Stimulated activated CD8-positive, alpha-beta memory T cell treated with anti-CD3 and anti-CD28 coated beads, Interleukin-2, amount 100 ng/mL, for 1 hour (primary cell): ENCODE measurements at places on chromosomes 5 and 9.

- no peak for DNase-seq
Observed at GRCh38 chr9:36940500-36940853, 93.6 kb downstream of the PAX5 start.

- no peak for DNase-seq
Observed at GRCh38 chr5:137192293-137192743, 306.8 kb downstream of the SPOCK1 start.

DNA sequence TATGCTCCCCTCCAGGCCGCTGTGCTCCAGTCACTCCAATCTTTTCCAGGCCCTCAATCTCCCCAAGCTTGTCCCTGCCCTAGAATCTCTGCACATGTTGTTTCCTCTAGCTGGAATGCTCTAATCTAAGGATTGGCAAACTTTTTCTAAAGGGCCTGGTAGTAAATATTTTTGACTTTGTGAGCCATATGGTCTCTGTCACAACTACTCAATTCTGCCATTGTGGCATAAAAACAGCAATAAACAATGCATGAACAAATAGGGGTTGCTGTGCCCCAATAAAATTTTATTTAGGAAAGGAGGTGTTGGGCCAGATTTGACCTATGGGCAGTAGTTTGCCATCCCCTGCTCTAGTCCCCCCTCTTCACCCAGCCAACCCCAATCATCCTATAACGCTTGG is 150.5 kb upstream of the LRRTM2 start:
- no peak for DNase-seq

DNA sequence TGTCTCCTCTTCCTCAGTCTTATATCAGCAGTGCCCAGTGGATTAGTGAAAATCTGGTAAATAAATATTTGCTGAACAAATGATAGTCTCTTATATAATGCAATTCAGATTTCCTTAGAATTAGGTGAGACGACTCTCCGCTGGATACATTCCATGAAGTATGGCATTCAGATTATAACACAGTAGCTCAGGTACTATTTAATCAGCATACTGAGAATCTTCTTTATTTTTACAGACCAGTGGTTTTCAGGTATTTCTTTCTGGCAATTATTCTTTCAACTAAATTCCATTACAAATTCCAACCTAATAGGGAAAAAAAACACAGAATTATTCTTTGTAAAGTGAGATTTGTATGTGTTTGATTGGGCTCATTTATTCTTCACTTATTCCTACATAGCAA is 435.5 kb downstream of the TAF11L14 start:
- no peak for DNase-seq

- no peak for DNase-seq
Observed at GRCh38 chr9:128805661-128806060, 12.6 kb upstream of the ENDOG start.

GRCh38 chr5:76720988-76721569 is 5.2 kb downstream of the F2R start:
- DNase-seq, result no peak

DNA sequence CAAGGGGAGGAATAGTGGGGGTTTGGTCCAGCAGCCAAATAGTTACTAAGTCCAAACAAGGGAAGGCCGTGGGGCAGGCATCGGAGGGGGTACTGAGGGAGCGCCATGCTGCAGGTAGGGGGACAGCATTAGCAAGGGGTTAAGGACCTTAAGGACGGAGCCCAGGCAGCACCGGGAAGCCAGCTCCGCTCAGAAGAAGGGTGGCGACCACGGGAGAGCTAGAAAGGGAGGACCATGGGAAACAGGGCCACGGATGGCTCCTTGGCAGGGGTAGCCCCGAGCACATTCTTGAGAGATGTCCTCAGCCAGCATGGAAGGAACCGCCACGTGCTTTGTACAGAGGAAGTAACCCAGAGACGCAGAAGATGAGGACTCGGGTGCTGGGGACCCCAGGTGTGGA is 76.2 kb upstream of the STXBP1 start:
- DNase-seq, result no peak

GRCh38 chr9:74304598-74304997 is 192.5 kb upstream of the RORB start:
- no peak for DNase-seq

- no peak for DNase-seq
Observed at GRCh38 chr5:116532762-116533525, 41.7 kb downstream of the SEMA6A start.

- no peak for DNase-seq
Observed at GRCh38 chr5:102700916-102701315, 54.2 kb upstream of the PAM start.

GRCh38 chr9:134626069-134626423 is 15.6 kb upstream of the COL5A1 start:
- DNase-seq, result no peak

DNA sequence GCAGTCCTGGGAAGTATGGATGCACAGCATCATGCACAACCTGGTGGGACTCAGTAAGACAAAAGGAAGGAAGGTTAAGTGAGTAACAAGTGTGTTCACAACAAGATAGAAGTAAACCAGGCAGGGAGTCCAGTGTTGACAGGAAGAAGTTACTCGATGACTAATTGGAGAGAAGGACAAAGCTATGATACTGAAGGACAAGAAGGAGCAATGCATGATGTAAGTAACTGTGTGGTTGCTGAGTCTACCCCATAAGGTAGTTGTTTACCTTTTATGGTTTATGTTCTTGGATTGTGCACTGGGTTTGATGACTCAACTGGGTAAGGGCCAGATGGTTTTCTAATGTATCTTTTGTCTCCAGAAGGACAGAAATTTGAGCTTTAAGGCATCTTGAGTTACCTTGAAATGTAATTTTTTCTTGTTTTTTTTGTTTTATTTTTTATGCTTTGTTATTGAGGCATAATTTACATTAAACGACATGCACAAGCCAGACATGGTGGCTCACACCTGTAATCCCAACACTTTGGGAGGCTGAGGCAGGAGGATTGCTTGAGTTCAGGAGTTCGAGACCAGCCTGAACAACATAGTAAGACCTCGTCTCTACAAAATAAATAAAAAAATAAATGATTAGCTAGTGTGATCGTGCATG is 89.2 kb upstream of the CAST start:
- no peak for DNase-seq

DNA sequence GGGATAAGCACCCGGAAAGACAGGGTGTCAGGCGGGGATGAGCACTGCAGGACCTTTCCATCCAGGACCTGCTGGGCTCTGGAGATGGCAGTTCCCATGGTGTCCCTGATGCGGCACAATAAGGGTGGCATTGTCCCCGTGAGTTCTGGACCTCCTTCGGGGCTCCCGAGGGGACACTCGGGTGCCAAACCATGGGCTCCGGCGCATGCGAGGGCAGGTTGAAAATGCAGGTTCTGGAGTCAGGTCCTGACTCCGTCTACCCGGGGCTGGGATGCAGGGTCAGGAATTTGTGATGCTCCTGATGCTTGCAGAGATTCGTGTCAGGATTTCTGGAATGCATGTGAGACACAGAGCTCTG is 682 bp downstream of the FCN2 start:
- no peak for DNase-seq

DNA sequence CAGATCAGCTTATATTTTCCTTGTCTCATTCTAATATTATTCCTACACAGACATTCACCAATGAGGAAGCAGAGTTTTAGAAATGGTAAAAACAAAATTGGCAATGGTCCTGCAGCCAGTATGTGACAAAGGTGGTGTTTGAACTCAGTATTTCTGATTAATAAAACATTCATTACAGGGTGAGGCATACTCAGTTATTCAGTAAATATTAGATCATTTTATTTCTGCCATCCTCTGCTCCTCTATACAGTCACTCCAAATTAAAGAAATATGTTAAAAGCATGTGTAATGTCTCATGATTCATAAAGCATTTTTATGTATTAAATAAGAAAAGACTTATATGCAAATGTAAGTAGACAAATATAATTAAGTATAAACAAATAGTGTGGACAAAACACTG is 684.6 kb upstream of the ACO1 start:
- no peak for DNase-seq

GRCh38 chr9:126833710-126834345 is 26.6 kb upstream of the ZBTB34 start:
- DNase-seq, result no peak

GRCh38 chr5:123138774-123139173 is 49.7 kb downstream of the PRDM6 start:
- DNase-seq, result no peak
